Stimulated activated CD4-positive, alpha-beta T cell treated with anti-CD3 and anti-CD28 coated beads, Interleukin-15, amount 100 ng/mL, for 24 hours (primary cell): ENCODE measurements at places on chromosomes 4 and X.
A peak's percentile ranks its signal among the peaks of the same experiment; 100 is the strongest.

- DNase-seq, result no peak
Measured at GRCh38 chrX:9708086-9708485, 57.6 kb downstream of the GPR143 start.

DNA sequence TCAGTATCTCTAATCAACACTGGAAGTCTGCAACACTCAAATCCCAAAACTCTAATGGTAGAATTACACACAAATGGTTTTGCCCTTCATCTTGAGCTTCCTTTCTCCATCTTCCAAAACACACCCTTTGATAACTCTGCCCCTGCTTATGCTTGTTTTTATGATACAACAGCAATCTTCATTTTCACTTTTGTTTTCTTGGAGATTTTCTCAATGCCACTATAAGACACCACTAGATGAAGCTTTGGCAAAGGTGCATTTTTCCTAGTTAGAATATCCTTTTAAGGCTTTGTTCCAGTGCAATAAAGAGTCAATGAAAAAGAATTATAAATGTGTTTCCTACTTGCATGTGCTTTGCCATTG is 472.4 kb upstream of the NWD2 start:
- no peak for DNase-seq

GRCh38 chr4:183755596-183755995 is 96.5 kb downstream of the TRAPPC11 start:
- DNase-seq, result no peak

GRCh38 chr4:89410687-89411086 is 103.1 kb upstream of the GPRIN3 start:
- DNase-seq, result no peak

- no peak for DNase-seq
Measured at GRCh38 chr4:53479736-53480525, 102.5 kb downstream of the FIP1L1 start.

DNA sequence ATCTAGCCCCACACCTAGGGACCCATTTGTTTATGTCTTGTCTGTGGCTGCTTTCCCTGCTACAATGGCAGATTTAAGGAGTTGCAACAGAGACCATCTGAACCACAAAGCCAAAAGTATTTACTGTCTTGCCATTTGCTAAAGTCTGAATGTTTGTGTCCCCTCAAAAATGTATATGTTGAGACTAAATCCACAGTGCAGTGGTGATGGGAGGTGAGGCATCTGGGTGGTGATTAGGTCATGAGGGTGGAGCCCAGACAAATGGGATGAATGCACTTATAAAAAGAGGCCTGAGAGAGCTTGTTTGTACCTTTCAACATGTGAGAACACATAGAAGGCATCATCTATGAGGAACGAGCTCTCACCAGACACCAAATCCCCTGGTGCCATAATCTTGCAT is 137.3 kb downstream of the TMEM144 start:
- DNase-seq, result no peak

GRCh38 chr4:145870155-145871020 is 68.2 kb downstream of the ZNF827 start:
- no peak for DNase-seq

DNA sequence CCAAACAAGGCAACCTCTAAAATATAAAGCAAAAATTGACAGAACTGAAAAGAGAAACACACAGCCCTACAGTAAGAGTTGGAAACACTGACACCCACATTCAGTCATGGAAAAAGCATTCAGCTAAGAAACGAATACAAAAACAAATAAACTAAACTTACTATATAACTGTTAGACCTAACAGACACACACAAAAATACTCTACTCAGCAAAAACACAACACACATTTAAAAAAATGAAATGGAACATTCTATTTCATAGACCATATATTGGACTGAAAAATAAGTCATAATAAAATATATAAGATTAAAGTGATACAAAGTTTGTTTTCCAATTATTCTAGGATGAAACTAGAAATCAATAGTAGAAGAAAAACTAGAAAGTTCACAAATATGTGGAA is 488.8 kb upstream of the POU3F4 start:
- no peak for DNase-seq

DNA sequence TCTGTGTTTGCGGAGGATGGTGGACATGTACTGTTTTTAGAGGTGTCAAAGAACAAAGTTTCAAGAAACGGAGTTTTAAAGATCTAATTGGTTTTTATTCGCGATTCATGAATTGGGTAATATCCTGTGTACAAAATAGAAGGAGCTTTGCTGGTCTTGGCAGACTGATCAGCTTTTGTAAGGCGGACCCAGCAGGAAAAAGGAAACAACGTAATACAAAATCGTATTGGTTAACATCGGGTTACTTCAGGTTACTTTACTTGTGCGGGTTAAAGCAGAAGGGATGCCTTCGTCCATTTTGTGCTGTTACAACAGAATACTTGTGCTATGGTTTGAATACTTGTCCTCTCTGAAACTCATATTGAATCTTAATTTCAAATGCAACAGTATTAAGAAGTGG is 11.4 kb upstream of the NYX start:
- no peak for DNase-seq

GRCh38 chr4:18127030-18127429 is 105.5 kb upstream of the LCORL start:
- no peak for DNase-seq

DNA sequence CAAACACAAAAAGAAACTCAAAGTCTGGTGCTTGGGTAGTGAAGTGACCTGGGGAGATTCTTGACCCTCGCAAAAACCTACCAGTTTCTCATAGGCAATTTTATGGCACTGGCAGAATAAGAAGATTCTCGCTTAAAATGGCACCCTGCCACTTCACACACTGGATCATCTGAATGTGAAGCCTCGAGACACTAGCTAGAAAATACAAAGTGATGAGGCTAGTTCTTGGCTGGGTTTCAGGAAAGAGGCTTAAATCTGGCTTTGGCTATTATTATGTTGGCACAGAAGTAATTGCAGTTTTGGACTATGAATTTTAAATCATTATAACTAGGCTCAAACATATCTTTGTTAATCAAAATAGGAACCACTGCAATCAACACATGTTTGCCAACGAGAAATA is 634.7 kb upstream of the BOD1L1 start:
- DNase-seq, result no peak

DNA sequence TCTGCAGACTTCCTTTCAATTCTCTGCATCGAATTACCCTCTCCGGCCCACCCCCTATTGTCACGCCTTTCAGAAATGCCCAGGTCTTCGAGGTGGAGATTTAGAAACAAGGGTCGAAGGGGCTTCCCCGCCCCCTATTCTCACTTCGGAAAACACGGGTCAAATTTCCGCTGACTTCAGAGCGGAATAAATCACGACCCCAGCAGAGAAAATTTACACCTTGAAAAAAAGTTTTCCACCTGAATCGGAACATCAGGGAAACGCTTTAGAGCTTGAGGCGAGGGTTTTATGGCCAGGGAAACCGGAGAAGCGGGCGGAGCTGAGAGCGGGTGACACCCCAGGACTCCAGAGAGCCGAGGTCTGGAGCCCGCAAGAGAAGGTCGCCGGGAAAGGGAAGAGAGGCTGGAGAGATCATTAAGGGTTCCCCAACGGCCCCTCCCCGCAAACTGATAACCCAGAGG is 1.6 kb downstream of the SHISA3 start:
- DNase-seq, result no peak

- DNase-seq, result peak; percentile 33
Measured at GRCh38 chr4:72984351-72984750, 85.2 kb downstream of the COX18 start.

DNA sequence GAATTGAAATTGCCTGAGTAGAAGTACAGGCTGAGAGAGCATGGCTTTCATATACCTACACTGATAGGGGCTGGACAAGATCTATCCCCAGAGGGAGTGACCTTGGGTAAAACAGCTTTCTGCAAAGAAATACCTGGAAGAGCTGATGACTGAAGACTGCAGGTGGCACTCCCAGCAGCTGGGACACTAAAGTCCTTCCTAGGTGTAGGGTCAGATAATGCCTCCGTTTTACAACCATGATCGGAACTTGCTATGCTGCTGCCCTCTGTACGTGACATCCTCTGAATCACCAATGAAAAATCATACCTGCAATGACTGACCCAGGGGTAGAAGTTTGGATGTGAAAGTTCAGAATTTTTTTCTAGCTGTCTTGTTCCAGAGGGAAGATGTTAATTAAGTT is 107.2 kb upstream of the WDR1 start:
- no peak for DNase-seq

DNA sequence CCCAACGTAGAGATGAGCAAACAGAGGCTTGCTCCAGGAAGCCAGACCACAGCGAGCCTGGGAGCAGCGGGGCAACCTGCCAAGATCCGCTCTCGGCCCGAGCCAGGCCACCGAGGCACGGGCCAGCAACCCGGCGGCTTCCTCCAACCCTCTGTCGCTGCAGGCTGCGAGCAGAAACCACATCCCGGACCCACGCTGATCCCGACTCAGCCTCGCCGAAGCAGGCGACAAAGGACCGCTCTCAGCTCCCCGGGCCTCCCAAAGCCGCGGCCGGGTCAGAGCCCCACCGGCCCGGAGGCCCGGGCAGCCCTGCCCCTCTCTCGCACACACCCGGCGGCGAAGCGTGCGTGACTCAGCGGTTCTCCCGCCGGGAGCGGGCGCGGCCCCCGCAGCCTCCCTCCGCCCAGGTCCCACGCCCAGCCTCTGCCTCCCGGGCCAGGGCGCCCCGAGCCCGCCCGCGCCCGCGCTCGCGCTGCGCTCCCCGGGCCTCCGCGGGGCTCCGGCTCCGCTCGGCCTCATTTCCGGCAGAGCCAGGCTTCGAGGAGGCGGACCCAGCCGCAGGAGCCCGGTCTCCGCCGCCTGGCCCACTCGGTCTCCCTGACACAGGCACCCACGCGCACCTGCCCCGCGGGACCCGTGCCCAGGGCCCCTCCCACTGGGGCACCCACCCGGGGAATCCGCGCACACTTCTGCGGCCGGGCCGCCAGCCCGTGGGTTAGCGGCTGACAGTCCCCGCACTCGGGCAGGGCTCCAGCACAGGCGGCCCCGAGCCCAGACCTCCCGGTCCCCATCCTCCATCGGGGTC is 1.7 kb downstream of the PPP2R2C start:
- DNase-seq, result peak; percentile 31

DNA sequence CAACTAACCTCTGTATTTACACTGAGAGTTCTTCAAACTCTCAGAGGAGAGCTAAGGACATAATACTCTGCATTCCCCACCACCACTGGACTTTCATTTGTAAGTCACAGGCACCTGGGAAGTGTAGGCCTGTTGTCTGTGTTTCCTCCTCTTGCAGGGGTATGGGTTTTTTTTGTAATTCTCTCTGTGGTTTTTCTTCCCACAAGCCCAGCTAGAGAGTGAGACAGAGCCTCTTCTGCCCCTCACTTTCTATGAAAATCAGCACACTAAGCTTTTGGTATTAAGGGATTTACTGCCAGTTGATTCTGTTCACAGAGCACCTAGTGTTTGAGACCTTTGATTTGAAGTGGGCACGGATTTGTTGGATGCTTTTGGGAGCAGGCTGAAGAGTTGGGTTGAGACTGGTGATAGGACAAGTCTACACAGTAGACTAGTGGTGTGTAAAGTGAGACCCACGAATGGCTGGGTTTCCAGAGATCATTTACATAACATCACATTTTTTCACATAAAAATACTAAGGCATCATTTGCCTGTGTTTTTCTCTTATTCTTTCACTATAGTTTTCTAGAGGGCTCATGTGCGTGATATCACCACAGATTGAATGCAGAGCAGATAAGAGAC is 28.9 kb upstream of the WDR17 start:
- DNase-seq, result no peak

DNA sequence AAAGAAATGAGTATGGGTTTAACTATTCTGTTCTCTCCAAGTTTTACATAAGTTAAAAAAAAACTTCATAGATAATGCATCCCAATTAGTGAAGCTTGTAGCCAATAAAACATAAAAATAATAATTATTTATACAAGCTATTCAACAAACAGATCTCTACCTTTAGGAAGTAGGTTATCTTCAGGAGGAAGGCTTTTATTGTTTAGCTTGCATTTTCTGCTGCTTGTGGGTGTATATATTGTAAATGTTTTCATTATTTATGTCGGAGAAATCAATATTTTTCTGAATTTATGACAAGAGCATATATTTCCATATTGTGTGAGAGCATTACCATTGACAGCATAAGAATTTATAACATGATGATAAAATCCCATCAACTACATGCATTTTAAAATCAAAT is 208.3 kb downstream of the TRAM1L1 start:
- no peak for DNase-seq

DNA sequence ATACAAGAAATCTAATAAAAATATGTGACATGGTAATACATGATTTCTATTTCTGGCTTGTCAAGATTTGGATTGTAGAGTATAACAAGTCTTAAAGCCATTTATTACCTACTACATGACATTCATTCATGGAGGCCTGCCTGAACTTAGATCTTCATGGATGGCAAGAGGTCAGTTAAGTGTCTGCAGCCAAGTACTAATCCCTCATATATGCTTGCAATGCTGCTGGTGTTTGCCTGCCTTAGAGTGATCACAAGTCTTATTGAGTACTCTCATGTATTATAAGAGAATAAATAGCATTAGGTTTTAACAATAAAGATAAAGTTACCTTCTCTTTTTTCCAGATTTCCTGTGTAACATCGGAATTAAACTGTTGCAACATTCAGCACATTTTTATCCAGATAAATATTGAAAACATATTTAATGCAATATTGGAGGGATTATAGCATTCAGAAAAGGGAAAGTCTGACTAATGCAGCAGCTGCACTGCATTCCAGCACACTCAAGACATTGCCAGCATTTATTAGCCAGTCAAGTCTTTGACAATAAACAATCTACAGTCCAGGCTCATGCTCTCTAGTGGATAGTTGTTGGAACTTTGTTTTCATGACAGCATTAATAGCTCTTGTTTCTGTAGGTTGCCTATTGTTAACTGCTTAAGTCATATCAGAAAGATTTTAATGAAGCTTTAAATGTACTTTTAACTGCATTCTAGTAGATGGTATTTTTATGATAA is 737.1 kb downstream of the FAT4 start:
- DNase-seq, result no peak

- DNase-seq, result no peak
Measured at GRCh38 chrX:153448556-153449367, 2.9 kb upstream of the TREX2 start.

- DNase-seq, result no peak
Measured at GRCh38 chr4:53840643-53841042, 223.8 kb downstream of the CHIC2 start.
